ENCODE measurements at places on chromosomes 3 and 15.

GRCh38 chr15:80921736-80922410 is 67.7 kb downstream of the MESD start:
- no peak for DNase-seq

DNA sequence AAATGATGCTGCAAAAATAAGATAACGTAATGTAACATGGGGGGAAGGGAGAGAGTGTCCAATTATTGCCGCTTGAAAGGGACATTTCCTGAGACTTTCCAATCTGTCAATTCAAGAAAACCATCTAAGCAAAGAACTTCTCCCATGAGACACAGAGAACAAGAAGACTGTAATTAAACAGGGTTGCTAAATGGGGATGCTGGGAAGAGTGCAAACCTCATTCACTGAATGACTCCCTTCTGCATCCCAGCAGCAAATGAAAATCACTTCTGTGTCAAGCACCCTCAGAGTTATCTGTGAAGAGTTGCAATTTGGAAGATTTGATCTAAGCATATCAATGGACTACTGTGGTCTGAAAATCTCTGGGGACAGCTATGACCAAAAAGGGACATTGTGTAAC is 3.6 kb downstream of the RFT1 start:
- no peak for DNase-seq

- no peak for DNase-seq
Observed at GRCh38 chr3:8094415-8094814, 407.2 kb upstream of the LMCD1 start.

- DNase-seq = no peak
Observed at GRCh38 chr3:193962986-193963685, 172.8 kb upstream of the HES1 start.

GRCh38 chr3:14117468-14118399 is 6.9 kb downstream of the CHCHD4 start:
- DNase-seq = no peak

DNA sequence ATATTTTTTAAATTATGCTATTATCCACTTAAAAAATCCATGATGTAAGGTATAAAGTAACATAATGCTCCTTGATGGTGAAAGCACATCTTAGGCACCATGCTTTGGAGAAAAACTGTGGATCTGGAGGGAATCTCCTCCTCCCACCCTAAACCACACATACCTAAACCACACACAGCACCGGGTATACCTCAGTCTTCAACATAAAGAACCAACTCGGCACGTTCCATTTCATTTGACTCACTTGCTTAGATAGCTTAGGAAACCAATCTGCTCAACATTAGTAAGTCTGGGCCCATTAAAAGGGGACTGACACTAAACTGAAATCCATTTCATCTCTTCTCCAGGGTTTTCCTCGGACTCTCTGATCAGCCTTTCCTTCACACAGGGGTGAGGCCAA is 945.7 kb upstream of the CFAP20DC start:
- no peak for DNase-seq

DNA sequence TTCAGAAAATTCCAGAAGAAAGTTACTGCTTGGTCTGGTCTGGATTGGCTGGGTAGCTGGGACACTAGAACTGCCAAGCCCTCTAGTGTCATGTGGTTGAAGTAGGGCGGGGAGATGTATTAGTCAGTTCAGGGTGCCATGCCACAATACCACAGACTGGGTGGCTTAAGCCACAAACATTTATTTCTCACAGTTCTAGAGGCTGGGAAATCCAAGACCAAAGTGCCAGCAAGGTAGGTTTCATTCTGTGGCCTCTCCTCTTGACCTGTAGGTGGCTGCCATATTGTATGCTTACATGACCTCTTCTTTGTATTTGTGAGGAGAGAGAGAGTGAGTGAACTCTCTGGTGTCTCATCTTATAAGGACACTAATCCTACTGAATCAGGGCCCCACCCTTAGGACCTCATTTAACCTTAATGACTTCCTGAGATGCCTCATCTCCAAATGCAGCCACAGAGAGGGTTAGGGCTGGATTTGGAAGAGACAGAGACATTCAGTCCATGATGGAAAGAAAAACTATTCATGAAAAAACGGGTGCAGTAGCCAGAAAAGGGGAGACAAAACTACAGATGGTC is 18.1 kb upstream of the ZSCAN2 start:
- DNase-seq = no peak

GRCh38 chr3:54988838-54989630 is 61.2 kb upstream of the LRTM1 start:
- no peak for DNase-seq
